ENCODE measurements at places on chromosomes 2 and 18.

GRCh38 chr2:65813631-65814173 lies 381.3 kb upstream of the SPRED2 start:
- no peak for DNase-seq

DNA sequence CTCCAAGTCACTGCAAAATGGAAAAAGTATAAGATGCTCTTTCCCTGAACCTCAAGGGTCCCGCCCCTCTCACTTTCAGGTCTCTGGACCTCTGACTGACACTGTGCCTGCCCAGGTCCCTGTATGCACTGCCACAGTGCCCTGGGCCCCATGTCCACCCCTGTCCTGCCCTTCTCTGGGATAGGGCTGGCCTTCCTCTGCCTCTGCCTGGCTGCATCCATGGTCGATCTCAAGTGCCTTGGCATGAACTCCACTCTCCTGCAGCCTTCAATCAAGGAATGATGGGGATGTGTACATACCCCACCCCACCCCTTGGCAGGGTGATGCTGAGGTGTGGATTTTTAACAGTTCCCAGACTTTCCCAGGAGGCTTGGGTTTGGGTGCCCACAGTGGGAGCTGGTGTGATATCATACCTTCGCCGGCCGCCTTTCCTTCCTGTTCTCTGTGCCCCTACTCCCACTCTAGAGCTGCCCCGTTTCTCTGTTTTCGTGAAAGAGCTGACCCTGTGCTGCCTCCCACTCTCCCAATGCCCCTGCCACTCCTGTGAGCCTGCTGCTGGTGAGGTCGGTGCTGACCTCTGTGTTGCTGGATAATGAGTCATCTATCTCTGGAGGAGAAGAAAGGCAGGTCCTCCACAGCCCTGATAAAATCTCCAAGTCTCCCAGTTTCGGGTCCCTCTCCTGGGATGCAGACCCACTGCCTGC lies 18.9 kb downstream of the PTPN18 start:
- DNase-seq: no peak

GRCh38 chr2:60376252-60376651 lies 177.2 kb downstream of the BCL11A start:
- DNase-seq: no peak

DNA sequence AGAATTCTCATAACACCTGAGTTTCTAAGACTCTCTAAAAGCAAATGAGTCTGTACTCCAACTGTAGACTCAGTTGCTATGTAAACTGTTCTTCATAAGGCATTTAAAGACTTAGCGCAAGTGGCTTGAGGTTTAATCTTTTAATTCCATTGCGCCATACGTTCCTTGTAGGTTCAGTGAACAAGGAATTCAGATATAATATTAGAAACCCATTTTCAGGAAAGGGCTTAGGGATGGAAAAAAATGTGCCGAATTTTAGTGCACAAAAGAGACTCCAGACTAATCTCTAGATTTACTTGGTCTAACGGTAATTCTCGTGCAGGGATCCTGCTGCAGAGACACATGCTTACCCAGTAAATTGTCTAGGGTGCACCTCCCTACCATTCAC lies 268.9 kb upstream of the TANK start:
- no peak for DNase-seq

- DNase-seq: no peak
Observed at GRCh38 chr2:100494712-100495111, 24.4 kb downstream of the NMS start.

GRCh38 chr2:235851828-235852525 lies 316.2 kb downstream of the GBX2 start:
- DNase-seq: no peak

DNA sequence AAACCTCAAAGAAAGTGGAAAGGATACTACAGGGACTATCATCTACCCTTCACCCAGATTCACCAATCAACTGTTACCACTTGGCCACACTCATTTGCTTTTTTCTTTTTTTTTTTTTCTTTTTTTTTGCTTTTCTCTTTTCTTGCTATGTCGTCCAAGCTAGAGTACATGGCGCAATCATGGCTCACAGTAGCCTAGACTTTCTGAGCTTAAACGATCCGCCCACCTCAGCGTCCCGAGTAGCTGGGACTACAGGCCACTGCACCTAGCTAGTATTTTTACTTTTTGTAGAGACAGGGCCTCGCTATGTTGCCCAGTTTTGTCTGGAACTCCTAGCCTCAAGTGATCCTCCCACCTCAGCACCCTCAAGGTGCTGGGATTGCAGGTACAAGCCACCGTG lies 24.0 kb downstream of the BIN1 start:
- no peak for DNase-seq

- no peak for DNase-seq
Observed at GRCh38 chr2:112765251-112765650, 842 bp upstream of the CKAP2L start.

DNA sequence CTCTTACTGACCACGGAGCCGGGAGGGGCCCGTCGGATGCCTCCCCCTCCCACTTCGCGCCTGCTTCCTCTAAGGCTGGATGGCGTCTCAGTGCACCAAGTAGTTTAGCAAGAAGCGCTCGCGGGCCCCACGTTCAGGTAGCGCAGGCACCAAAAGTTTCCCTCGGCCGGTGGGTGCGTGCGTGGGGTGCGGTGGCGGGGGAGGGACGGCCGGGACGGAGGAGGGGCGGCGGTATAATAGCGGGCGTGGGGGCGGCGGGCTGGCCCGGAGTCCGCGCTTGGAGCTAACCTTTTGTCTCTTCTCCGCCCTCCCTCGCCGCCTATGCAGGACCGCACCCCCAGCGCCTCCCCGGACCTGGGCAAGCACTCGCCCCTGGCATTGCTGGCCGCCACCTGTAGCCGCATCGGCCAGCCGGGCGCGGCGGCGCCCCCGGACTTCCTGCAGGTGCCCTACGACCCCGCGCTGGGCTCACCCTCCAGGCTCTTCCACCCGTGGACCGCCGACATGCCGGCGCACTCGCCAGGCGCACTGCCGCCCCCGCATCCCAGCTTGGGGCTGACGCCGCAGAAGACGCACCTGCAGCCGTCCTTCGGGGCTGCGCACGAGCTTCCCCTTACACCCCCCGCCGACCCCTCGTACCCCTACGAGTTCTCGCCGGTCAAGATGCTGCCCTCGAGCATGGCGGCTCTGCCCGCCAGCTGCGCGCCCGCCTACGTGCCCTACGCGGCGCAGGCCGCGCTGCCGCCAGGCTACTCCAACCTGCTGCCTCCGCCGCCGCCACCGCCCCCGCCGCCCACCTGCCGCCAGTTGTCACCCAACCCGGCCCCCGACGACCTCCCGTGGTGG lies 1.0 kb downstream of the SP5 start:
- DNase-seq: no peak

- no peak for DNase-seq
Observed at GRCh38 chr18:74799542-74799941, 201.9 kb downstream of the ZNF407 start.

- DNase-seq: no peak
Observed at GRCh38 chr2:61649021-61649420, 110.9 kb upstream of the XPO1 start.

- DNase-seq: no peak
Observed at GRCh38 chr2:187390891-187391290, 57.2 kb downstream of the CALCRL start.
